ENCODE measurements at places on chromosomes 12 and 14.

DNA sequence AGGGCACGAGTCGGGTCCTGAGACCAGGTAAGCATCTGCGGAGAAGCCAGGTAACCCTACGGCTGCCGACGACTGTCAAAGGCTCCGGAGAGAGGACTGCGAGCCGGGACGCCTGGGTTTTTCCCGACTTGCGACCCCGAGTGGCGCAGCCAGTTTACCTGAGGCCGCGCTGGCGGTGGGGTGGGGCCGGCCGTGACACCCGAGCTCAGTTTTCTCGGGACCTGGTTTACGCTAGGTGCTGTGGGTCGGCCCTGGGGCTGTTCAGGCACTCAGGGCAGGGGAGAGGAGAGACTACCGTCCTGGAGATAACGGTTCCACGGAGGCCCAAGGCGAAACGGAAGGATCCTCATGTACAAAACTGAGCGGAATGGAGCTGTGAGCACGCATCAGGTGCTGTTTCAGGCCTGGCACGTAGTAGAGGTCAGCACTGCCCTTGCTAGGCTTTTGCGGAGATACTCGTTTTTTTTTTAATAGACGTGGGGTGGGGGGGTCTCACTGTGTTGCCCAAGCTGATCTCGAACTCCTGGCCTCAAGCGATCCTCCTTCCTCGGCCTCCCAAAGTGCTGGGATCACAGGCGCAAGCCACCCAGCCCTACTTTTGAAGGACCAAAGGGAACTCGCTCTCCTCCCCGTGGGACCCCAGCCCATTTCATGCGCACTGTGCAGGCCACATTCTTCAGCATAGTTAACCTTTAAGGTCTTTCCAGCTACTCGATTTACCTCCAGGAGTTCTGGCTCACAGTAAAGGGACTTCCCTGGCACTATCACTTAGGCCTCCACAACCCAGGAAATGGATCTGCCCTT lies 471 bp downstream of the MTRFR start:
- no peak for DNase-seq

DNA sequence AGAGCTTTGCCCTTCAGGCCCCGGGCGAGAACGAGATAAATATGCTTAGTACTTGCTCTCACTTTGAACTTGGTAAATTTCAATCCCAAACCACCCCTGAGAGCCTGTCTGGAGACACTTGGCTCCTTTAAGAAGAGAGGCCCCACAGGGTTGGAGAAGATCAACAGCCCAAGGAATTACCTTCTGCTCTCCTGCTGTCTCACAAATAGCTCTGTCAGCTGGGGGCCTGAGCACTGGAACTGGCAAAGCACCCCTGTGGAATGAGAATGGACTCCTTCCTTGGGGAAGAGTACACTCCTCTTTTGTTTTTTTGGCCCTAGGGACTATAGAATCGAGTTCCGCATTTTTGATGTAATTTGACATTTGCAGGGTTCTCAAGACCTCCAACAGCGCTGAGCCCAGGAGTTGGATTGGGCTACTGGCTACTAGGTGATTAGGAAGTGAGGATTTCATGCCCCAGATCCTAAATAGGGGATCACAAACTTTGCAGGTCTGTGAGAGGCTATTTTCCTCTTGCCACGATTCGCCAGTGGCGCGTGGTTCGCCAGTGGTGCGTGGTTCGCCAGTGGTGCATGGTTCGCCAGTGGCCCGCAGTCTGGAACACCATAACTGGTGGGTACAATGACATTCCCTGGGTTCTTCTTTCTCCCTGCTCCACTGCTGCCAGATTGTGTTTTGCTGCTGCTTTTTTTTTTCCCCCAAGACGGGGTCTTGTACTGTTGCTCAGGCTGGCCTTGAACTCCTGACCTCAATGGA lies 17.8 kb upstream of the MEG3 start:
- DNase-seq: no peak

DNA sequence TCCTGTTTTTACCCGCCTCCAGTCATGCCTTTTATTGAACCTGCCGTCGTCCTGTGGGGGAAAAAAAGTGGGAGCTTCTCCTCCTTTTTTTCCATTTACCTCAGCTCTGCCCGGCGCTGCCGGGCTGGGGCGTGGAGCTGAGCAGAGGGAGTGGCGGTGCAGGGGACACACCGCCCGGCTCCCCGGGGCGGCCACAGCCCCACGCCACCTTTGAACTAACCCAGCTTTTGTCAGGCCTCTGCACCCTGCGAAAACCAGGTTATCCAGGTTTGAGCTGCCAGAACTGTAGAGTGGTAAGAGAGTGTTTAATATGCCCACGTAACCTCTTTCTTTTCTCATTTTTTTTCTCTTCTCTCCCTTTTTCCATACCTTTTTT lies 161.0 kb upstream of the FKBP4 start:
- DNase-seq: no peak

GRCh38 chr12:32535288-32535999 lies 136.1 kb downstream of the FGD4 start:
- DNase-seq: peak; percentile 0

DNA sequence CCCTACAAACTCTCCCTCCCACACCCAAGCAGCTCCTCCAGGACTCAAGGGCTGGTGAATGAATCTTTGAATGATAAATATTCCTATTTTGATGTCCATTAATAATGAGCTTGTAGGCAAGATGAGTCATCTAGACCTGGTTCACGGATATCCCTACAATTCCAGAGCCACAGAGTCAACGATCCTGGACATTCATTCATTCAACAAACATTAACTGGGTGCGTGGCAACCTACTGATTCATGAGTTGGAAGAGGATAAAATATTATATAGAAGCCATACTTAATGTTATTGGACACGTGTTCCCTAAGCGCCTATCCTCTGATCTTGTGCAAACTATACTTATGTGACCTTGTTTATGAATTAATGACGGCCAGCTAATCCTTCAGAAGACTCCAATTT lies 420 bp upstream of the OTUB2 start:
- DNase-seq: no peak

- DNase-seq: no peak
Measured at GRCh38 chr12:117033382-117034221, 65.6 kb downstream of the TESC start.

DNA sequence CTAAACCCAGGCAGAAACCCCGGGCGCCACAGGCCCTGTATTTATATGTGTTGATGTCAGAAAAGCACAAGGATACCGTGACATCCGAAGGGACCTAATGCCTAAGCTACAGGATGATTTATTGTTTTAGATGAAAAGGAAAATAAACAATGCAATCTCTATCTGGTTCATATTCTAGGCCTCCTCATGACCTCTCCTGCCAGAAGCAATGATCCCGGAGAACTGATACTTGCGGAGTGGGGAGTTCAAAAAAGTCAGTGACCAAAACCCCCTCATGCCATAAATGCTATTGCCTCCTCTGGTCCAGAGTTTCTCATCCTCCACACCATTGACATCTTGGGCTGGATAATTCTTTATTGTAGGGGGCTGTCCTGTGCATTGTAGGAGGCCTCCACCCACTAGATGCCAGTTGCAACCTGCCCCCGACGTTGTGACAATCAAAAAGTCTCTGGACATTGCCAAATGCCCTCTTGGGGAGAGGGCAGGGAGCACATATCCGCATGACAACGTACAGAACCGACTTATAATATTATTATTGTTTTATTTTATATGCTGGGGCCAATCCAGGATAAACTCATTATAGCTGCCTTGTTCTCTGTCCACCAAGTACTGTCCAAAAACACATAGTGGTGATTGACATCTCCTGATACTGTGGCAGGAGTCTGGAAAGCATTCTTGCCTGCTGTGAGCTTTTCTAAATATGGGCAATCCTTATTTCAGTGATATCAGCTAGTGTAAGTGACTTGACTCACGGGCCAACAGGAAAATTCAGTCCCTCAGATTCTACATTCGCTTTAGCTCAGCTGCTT lies 1.1 kb upstream of the CSRP2 start:
- DNase-seq: no peak

DNA sequence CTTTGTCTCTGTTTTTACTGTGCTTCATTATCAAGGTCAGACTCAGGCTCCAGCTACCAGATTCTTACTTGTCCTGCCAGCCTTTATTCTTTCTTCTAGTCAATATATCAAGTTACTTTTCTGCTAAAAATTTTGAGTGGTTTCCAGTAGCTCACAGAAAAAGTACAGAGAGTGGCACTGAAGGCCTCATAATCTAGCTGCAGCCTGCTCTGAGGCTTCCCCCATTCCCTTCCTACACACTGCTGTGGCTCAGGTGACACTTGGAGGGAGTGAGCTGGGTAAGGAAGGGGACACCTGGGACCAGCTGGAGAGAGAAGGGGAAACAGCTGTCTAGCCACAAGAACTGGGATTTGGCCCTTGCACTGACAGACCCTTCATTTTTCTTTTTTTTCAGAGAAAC lies 25.4 kb downstream of the TTC6 start:
- no peak for DNase-seq

DNA sequence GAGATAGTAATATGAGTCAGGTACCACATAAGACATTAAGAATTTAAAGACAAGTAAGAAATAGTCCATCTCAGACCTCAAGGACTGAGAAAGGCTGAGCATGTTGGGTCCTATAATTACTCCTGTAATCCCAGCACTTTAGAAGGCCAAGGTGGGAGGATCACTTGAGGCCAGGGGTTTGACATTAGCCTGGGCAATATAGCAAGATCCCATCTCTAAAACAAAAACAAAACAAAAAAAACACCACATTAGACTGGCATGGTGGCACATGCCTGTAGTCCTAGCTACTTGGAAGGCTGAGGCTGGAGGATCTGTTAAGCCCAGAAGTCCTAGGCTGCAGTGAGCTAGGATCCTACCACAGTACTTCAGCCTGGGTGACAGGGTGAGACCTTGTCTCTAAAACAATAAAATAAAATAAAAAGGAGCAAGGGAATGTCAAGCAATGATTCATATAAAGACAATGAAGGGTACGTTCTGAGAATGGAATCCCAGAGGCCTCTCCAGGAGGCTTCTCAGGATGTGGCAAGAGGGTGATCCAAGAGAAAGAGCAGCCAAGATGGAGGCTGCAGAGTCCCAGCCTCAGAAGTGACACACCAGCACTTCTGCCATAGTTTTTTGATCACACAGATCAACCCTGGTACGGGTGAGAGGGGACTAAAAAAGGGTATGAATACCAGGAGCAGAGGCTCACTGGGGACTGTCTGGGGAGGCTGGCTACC lies 206.4 kb downstream of the CRADD start:
- no peak for DNase-seq

DNA sequence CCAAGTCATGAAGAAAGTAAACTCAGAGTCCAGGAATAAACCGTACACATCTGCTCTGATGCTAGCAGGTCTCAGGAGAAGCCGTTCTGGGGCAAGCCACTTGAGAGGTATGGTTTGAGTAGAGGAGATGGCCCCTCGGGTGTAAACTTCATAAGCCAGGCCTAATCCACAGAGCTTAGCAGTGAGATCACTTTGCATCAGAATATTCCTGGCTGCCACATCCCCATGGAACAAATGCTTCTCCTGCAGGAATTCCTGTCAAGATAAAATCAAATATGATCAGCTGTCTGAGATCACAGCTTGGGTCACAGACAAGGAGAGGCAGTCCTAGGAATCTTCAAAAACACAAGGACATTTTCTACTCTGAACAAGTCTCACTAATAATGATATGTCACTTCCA lies 11.2 kb upstream of the MAGOHB start:
- no peak for DNase-seq

- no peak for DNase-seq
Measured at GRCh38 chr12:69095765-69096477, 143.4 kb upstream of the CPSF6 start.

- no peak for DNase-seq
Measured at GRCh38 chr12:104248444-104248843, 32.9 kb downstream of the TXNRD1 start.

DNA sequence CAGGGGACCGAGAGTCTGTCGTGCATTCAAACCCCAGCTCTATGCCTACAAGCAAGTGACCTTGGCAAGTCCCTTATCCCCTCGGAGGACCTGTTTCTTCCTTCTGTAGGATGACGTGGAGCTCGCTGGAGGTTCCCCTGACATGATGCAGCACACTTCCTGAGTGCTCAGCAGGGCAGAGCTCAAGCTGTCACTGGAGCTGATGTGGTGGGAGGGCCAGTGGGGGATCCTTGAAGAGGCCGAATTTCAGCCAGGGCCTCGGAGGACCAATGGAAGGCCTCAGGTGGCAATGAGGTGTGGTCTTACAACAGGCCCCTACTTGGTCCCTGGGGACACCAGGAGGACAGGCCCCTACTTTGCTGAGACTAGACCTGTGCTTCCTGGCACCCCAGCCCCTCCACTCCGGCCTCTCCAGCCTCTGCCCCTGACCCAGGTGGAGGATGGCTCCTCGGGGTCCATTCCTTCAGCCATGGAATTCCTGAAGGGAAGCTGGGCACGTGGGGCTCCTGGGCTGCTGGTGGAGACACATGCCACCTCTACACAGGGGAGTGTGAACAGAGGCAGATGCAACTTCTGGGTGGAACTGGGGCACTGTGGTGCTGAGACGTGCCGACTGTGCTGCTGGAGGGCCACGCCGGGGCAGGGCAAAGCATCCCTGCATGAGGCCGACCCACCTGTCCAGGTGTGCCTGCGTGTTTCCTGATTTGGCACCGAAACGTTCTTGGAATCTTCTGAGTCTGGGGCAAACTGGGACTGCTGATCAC lies 18.7 kb upstream of the KIF26A start:
- DNase-seq: no peak

DNA sequence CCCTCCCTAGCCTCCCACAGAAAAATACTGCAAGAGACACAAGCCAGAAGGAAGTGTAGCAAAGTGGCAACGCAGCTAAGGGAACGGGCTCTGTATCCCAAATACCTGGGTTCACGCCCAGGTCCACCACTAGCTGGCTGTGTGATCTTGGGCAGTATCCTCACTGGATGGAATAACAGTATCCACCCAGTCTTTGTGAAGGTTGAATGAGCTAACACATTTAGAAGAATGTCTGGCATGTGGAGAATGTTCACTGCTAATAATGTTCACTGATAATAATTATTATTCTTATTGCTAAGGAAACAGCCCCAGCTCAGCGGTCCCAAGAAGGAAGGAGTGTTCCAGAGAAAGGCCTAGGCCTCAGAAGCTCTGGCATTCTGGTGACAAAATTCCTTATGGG lies 70.9 kb downstream of the VWF start:
- no peak for DNase-seq

- no peak for DNase-seq
Measured at GRCh38 chr14:64502887-64503433, 678 bp downstream of the ZBTB25 start.

GRCh38 chr12:6178981-6179761 lies 21.0 kb upstream of the CD9 start:
- no peak for DNase-seq

GRCh38 chr12:28507033-28507432 lies 316.8 kb downstream of the CCDC91 start:
- no peak for DNase-seq

- no peak for DNase-seq
Measured at GRCh38 chr14:93868165-93868564, 59.0 kb upstream of the FAM181A start.

DNA sequence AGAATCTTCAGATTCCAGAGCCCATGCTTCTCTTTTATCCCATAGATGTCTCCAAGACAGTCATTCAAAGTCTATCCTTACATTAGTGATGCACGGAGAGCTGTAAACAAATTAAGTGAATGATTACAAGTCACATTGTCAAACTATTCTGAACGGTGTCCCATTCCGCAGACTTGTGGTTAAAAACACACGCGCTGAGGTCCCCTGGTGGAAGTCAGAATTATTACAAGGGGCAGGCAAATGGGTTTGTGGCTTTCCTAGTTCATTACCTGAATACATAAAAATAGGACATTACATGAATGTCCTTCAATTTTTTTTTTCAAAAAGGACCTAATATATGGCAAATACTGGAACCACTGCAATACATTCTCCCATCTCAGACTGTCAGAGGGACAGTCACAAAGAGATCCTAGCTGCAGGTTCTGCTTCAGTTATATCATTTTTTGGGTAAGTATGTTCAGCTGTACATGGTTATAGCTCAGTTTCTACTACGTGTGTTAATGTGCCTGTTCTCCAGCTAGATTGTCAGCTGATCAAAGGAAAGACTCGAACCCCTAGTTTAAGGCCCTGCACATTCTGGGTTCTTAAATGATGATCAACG lies 53.1 kb upstream of the STON2 start:
- no peak for DNase-seq
